Osteoblast (primary cell): ENCODE measurements at places on chromosomes 2 and 18. TPM values are rescaled to one million over a fixed set of nuclear protein-coding genes. Genes with fewer than 3 reads are reported as not detected.

The MARCO gene
- not detected in 2 replicates for total RNA-seq

The IAH1 gene
- total RNA-seq: 52.1 and 56.6 TPM in 2 replicates

The GKN2 gene
- total RNA-seq: not detected in 2 replicates

The TRABD2A gene
- 2.9 and 3.5 TPM in 2 replicates for total RNA-seq
